ENCODE measurements at places on chromosomes 13 and 19.

DNA sequence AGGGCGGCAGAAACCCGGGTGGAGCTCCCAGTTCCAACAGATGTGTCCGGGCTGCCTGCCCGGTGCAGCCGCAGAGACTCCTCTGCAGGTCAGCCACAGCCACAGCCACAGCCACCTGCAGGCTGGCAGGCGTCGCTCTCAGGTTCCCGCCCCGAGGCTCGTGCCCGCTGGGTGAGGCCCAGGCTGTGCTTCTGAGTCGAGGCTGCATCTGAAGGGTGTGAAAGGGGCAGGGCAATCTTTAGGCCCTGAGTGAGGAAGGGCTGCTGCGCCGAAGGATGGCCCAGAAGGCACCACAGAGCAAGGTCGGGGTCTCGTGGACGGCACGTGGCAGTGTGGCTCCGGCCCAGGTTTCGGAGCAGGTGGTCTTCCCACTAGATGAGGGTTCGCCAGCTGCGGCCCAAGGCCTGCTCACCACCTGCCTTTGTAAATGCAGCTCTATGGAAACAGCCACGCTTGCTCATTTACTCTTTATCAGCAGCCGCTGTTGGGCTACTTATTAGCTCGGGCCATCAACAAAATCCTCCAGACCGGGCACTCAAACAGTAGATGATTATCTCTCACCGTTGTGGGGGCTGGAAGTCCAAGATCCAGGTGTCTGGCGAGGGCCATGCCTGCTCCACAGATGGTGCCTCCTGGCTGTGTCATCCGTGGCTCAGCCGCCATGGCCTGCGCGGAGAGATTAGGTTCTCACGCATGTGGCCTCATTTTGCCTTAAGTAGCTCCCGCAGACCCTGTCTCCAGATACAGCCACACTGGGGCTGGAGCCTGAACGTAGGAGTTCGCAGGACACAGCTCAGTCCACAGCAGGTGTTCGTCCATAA is 40.3 kb upstream of the TFDP1 start:
- no peak for DNase-seq

GRCh38 chr19:56525214-56525860 is 13.4 kb upstream of the ZFP28 start:
- DNase-seq, result no peak

- DNase-seq, result no peak
Measured at GRCh38 chr19:14383661-14384555, 2.7 kb downstream of the ADGRE5 start.

GRCh38 chr13:73962284-73962683 is 171.9 kb downstream of the KLF12 start:
- DNase-seq, result no peak

GRCh38 chr13:113401452-113402415 is 37.8 kb upstream of the GRTP1 start:
- DNase-seq, result no peak

- no peak for DNase-seq
Measured at GRCh38 chr13:78787190-78787589, 128.2 kb upstream of the OBI1 start.

GRCh38 chr13:85823832-85824231 is 24.6 kb upstream of the SLITRK6 start:
- DNase-seq, result no peak

- DNase-seq, result no peak
Measured at GRCh38 chr19:58350001-58350861, 3.1 kb downstream of the A1BG start.

GRCh38 chr19:6065685-6066374 is 44.5 kb downstream of the RFX2 start:
- DNase-seq, result peak; percentile 47

Measured in foreskin keratinocyte (primary cell).